IPS DF 6.9 (cell line): ENCODE measurements at places on chromosomes 2 and 18.

GRCh38 chr2:101697124-101698013 lies at the start of gene MAP4K4:
MAP4K4 (plus strand) TSS chr2:101697707; CDS start chr2:101698081, 374 bp downstream.
- peak; percentile 18 for DNase-seq

DNA sequence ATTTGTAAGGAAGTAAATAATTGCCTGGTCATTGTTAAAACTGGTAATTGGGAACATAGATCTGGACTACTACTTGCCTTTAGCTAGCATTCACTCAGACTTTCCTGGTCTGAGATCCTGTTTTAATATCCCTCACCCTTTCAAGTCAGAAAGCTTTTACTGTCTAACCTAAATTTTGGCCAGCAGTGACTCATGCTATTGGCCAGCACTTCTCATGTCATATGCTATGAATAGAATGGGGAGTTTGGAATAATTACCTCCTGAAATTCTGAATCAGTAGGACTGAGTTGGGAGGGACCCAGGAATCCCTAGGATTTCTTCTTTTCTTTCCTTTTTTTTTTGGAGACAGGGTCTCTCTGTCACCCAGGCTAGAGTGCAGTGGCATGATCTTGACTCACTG lies 19.3 kb downstream of the STK36 start:
- DNase-seq = no peak

- no peak for DNase-seq
These were observed 163.0 kb downstream of the DDX1 start for GRCh38 chr2:15754703-15755099.

DNA sequence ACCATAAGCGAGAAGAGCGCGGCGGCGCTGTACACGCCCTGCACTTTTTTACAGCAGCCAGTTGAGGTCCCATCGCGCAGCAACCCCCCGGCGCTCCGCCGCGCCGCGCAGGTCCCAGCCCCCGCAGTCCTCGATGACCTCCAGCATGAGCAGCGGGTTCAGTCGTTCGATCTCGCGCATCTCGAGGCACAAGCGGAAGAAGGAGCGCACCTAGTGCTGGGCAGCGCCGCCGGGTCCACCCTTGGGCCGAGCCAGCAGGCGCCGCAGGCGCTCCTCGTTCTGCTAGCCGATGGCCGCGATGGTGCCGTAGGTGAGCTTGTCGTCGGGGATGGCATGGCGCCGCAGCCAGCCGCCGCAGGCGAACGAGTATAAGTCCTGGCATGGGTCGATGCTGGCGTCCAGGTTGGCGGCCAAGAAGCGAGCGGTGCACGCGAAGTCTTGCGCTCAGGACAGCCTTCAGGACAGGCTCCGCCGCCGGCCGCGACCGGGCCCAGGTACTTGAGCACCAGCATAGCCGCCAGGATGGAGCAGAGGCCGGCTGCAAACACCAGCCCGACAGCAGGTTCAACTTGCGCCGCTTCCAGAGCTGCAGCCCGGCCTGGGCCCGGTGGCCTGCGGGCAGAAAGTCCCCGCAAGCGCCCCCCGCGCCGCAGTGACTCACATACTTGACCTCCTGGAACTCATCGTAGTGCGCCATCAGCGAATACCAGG lies 8.3 kb downstream of the ALPP start:
- DNase-seq = no peak

- no peak for DNase-seq
These were observed 148.2 kb upstream of the GLI2 start for GRCh38 chr2:120587279-120587996.
